ENCODE measurements at places on chromosomes 16 and 17.
A peak's percentile ranks its signal among the peaks of the same experiment; 100 is the strongest.

- H3K4me1 ChIP-seq = no peaks in the 10 kb centered on the region
- DNase-seq = no peak
- no peak overlapping the region for H3K4me3 ChIP-seq
- H3K36me3 ChIP-seq = peaks cover 8% of the 10 kb centered on the region
- no peak overlapping the region for H3K27ac ChIP-seq
- H3K27me3 ChIP-seq = no peaks in the 10 kb centered on the region
These were observed 325.7 kb downstream of the XYLT1 start for GRCh38 chr16:17145029-17145428.

DNA sequence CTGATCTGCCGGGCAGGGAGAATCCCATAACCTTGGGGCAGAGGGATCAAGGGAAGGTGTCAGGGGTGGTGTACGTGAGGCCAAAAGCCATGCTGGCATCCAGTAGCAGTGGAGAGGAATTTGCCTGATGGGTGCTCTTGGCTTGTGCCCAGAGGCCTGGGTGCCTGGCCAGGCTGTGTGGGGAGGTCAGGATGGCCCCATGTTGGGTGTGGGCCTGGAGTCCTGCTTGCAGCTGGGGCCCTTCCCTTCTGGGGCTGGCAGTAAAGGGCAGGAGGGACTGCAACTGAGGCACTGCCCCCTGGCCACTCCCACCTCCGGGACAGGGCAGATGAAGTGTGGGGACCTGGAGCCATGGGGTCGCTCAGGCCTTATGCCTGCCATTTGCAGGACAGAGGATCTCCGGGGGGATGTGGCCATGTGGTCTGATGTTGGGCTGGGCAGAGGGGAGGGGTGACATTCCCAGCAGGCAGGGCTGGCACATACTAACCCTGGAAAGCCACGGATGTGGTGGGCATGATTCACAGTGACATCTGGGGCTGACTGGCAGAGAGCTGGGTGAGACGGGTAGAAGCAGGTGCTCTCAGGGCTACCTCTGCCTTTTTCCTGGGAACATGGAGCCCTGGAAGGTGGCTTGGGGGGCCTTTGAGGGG is 3.5 kb downstream of the FMNL1 start:
- H3K4me1 ChIP-seq = peaks cover 57% of the 10 kb centered on the region
- H3K27ac ChIP-seq = peak overlapping the region; percentile 97
- H3K4me3 ChIP-seq = peak overlapping the region; percentile 98
- DNase-seq = no peak

- no peak for DNase-seq
- H3K27me3 ChIP-seq = no peaks in the 10 kb centered on the region
- no peak overlapping the region for H3K27ac ChIP-seq
- H3K36me3 ChIP-seq = no peaks in the 10 kb centered on the region
These were observed 115.1 kb downstream of the ZFHX3 start for GRCh38 chr16:72932677-72933335.

DNA sequence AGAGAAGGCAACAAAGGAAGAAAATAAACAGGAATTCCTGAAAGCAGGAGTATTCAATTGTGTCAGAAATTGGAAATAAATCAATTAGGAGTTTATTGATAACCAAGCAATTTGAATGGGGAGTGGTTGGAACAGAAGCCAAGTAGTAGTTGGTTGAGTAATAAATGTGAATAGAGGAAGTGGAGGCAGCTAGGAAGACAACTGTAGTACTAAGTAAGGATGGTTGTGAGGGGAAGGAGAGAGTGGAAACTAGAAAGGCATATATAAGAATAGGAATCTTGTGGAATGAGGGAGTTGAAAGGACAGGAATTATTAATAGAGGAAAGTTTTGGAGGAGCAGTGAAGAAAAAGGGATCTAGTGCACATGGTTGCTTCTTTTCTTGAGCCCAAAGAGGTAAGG is 34.4 kb downstream of the NFAT5 start:
- no peak for DNase-seq
- H3K4me1 ChIP-seq = peaks cover 21% of the 10 kb centered on the region
- H3K4me3 ChIP-seq = no peak overlapping the region
- H3K27ac ChIP-seq = no peak overlapping the region

DNA sequence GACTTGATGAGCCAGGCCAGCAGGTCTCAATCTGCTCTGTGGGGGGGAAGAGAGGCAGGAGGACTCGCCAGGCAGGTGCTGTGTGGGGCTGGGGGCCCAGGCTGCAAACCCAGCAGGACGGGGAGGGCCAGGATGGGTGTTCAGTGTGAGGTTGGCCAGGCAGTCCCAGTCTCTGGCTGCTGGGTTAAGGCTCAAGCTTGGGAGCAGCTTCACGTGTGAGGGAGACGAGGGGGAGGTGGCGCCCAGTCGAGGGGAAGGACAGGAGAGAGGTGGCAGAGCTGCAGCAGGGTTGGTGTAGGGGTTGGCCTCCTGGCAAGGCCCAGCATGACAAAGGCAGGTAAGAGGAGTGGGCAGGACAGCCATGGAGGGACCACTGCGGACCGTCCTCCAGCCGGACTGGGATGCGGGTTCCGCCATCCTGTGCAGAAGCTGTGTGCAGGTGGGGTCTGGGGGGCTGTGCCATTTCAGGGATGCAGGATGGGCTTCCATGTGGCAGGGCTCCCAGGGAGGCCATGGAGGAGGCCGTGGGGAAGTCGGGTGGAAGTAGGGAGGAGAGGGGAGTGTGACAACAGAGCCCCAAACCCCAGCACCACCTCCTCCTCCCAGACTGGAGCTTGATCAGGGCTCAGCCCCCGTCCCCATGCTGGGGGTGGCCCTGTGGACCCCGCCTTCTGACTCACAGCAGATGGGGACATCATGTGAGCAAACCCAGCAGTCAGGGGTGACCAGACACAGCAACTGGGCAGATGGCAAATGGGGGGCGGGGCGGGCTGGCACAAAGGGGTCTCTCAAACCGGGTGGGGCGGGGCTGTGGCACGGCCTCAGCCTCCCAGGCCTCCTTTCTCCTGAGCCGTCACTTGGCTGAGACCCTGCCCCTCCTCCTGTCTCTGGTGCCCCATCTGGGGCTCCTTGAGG is 2.8 kb downstream of the ADGRG1 start:
- no peaks in the 10 kb centered on the region for H3K36me3 ChIP-seq
- no peak for DNase-seq
- H3K27ac ChIP-seq = no peak overlapping the region
- H3K4me3 ChIP-seq = no peak overlapping the region
- H3K4me1 ChIP-seq = peaks cover 12% of the 10 kb centered on the region

DNA sequence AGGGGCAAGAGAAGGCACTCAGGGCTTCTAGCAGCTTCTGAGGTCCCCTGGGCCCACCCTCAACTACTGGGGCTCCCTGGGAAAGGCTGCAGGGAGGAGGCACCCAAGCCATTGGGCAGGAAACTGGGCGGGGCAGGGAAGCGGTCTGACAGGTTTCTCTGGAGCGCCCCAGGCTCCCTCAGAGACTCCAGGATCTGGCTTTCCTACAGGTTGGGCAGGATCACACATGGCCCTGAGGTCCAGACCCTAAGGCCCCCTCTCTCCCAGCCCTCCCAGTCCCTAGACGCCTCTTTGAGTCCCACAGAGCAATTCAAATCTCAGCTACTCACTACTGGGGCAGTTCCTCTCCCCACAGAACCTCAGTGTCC is 14.3 kb downstream of the JUP start:
- no peaks in the 10 kb centered on the region for H3K4me1 ChIP-seq
- no peak overlapping the region for H3K4me3 ChIP-seq
- no peak for DNase-seq

DNA sequence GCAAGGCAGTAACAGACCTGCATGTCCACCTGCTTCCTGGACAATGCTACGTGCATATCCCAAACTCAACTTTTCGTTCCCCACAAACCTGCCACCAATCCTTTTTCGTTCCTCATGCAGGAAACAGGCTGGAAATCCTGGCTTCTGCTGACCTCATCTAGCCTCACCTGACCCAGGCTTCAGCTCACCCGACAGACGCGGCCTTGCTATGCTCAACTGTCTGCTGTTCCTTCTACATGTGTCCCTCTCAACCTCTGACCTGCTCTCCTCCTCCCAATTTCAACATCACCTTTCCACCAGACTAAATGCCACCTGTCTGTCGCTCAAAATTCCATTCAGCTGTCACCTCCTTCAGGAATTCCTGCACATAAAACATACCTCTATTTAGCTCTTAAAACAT is 44.5 kb downstream of the XPO6 start:
- no peak for DNase-seq
- no peak overlapping the region for H3K4me3 ChIP-seq
- peaks cover 66% of the 10 kb centered on the region for H3K4me1 ChIP-seq
- peak overlapping the region; percentile 29 for H3K27ac ChIP-seq
- no peaks in the 10 kb centered on the region for H3K27me3 ChIP-seq

DNA sequence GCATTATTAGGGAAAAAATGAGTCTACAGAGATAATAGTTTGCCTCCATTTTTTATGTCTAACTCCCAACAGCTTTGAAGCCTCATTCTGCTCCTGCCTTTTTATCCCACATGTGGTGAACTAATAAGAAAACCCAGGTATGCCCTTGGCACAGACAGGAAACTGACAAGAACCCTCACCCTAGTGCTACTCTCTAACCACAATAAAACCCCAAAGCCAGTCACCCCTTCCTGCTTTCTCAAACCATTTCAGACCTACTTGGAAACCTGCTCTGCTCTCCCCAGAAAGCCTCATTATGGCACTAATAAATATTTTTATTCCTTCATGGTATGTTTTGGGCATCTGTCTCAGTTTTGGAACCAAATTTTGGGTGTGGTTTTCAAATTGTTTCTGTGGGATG is 3.9 kb upstream of the MARVELD3 start:
- no peak for DNase-seq
- no peak overlapping the region for H3K4me3 ChIP-seq
- no peaks in the 10 kb centered on the region for H3K36me3 ChIP-seq
- H3K27ac ChIP-seq = no peak overlapping the region
- peaks cover 6% of the 10 kb centered on the region for H3K4me1 ChIP-seq

DNA sequence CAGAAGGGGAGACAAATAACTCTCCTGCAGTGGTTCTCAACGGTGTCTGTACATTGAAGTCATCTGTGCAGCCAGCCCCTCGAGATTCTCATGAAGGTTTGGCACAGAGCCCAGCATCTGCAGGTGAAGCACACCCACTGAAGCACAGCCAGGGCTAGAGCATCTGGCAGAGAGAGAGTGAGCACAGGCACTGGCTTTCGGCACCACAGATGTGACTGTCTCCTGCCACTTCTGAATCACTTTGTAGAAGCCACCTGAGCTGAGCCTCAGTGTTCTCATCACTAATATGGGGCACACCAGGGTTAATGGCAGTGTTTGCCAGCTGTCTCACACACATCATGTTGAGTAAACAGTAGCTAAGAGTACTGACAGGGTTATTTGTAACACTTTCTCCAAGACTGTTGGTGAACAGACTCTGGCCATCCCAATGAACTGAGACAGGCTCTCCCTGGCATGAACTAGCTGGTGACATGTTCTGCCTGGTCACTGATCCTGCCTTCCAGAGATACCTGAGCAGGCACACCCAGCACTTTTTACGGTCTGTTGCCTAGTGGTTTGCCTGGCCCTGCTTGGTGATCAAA is 10.9 kb downstream of the HSPB9 start:
- no peak overlapping the region for H3K27ac ChIP-seq
- no peak for DNase-seq
- no peaks in the 10 kb centered on the region for H3K27me3 ChIP-seq
- peaks cover 34% of the 10 kb centered on the region for H3K36me3 ChIP-seq

- no peak for DNase-seq
- no peaks in the 10 kb centered on the region for H3K36me3 ChIP-seq
- H3K27me3 ChIP-seq = peaks cover 2% of the 10 kb centered on the region
- peaks cover 6% of the 10 kb centered on the region for H3K4me1 ChIP-seq
These were observed 5.7 kb upstream of the MPRIP start for GRCh38 chr17:17036524-17036998.

GRCh38 chr16:8084302-8084701 is 506.0 kb downstream of the TMEM114 start:
- H3K36me3 ChIP-seq = no peaks in the 10 kb centered on the region
- H3K27ac ChIP-seq = no peak overlapping the region

- H3K27me3 ChIP-seq = no peaks in the 10 kb centered on the region
- peaks cover 11% of the 10 kb centered on the region for H3K36me3 ChIP-seq
- H3K27ac ChIP-seq = no peak overlapping the region
- H3K4me3 ChIP-seq = no peak overlapping the region
- peaks cover 32% of the 10 kb centered on the region for H3K4me1 ChIP-seq
These were observed 70.1 kb downstream of the AMFR start for GRCh38 chr16:56355221-56355620.

DNA sequence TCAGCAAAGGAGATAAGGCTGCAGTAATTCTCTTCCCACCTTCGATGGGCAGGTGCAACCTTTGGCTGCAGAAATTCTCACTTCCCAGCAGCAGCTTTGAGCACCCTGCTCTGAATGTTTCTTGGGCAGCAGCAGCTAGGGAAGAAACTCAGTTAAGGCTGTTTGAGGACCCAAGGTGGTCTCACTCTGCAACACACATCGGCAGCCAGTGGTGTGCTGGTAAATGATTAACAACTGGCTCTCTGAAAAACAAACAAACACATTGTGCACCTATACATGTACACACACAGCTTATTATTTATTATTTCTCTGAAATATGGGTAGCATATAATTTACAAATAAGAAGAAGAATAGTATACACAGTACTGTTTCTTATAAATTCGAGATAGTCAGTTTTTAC is 685.8 kb downstream of the WWOX start:
- H3K4me3 ChIP-seq = no peak overlapping the region
- no peak overlapping the region for H3K27ac ChIP-seq
- no peaks in the 10 kb centered on the region for H3K27me3 ChIP-seq
- peaks cover 22% of the 10 kb centered on the region for H3K4me1 ChIP-seq
- H3K36me3 ChIP-seq = no peaks in the 10 kb centered on the region

- no peak overlapping the region for H3K4me3 ChIP-seq
- H3K27me3 ChIP-seq = peaks cover 2% of the 10 kb centered on the region
- no peaks in the 10 kb centered on the region for H3K4me1 ChIP-seq
These were observed 171.4 kb upstream of the DYNLRB2 start for GRCh38 chr16:80369138-80369958.

GRCh38 chr17:60137731-60138130 is 12.0 kb upstream of the CA4 start:
- H3K27me3 ChIP-seq = peaks cover 49% of the 10 kb centered on the region
- peaks cover 35% of the 10 kb centered on the region for H3K4me1 ChIP-seq
- no peak overlapping the region for H3K27ac ChIP-seq

GRCh38 chr17:66946251-66946650 is 18.3 kb upstream of the CACNG4 start:
- no peaks in the 10 kb centered on the region for H3K36me3 ChIP-seq
- peaks cover 55% of the 10 kb centered on the region for H3K27me3 ChIP-seq
- peaks cover 3% of the 10 kb centered on the region for H3K4me1 ChIP-seq
- H3K4me3 ChIP-seq = no peak overlapping the region
- DNase-seq = no peak

- H3K27me3 ChIP-seq = peaks cover 6% of the 10 kb centered on the region
- H3K4me1 ChIP-seq = no peaks in the 10 kb centered on the region
- DNase-seq = no peak
These were observed 22.5 kb upstream of the DYNLL2 start for GRCh38 chr17:58060596-58061191.
